Breast epithelium (tissue), 4 donors: ENCODE measurements at places on chromosomes 13 and 19. TPM values are rescaled to one million over a fixed set of nuclear protein-coding genes. Genes with fewer than 3 reads are reported as not detected.

DNA sequence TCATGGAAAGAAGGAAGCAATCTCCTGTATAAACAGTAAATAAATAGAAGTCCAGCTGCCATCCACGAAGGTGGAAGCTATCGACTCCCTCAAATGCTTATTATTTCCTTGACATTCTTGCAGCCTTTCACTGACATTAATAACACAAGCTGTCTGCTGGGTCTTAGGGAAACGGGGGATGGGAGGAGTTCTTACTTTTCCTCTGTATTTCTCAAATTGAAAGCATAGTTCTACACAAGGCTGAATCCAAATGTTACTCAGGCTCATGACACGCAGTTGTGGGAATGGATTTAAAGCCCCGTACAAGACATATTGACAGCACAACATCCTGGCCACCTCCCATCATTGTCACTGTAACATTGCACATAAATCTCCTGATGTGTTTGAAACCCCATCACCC is 4.0 kb downstream of the SERPINE3 start:
- no peak overlapping the region for H3K4me3 ChIP-seq
- no peak for DNase-seq
- H3K4me1 ChIP-seq: no peaks in the 10 kb centered on the region
- no peak overlapping the region for H3K27ac ChIP-seq

- H3K4me1 ChIP-seq: no peaks in the 10 kb centered on the region
- H3K27ac ChIP-seq: no peak overlapping the region
- H3K27me3 ChIP-seq: no peaks in the 10 kb centered on the region
- no peaks in the 10 kb centered on the region for H3K36me3 ChIP-seq
- H3K4me3 ChIP-seq: no peak overlapping the region
- DNase-seq: no peak
Measured at GRCh38 chr13:86098511-86098910, 299.3 kb upstream of the SLITRK6 start.

DNA sequence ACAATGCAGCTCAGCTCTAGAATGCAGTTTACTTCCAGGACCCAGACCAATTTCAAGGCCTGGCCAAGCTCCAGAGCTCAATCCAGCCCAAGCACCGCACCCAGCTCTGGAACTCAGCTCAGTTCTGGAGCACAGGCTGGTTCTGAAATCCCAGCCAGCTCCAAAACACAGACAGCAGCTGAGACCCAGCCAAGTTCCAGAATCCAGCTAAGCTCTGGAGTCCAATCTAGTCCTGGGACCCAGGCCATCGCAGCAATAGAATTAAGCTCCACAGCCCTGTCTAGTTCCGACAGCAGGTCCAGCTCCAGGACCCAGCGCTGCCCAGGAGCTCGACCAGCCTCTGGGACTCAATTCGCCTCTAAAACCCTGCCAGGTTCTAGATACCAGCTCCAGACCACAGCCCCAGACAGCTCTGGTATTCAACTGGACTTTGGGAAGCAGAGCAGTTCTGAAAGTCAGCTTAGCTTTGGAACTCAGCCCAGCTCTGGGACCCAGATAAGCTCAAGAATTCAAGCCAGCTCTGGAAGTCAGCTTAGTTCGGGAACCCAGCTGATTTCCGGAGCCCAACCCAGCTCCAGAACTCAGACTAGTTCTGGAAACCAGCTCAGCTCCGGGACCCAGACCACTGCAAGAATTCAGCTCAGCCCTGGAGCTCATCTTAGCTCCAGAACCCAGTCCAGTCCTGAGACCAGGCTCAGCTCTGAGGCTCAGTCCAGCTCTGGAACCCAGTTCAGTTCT is 6.8 kb downstream of the GIPC3 start:
- no peaks in the 10 kb centered on the region for H3K27me3 ChIP-seq
- H3K27ac ChIP-seq: no peak overlapping the region
- no peaks in the 10 kb centered on the region for H3K4me1 ChIP-seq

- no peak for DNase-seq
- H3K27ac ChIP-seq: no peak overlapping the region
- H3K36me3 ChIP-seq: no peaks in the 10 kb centered on the region
- H3K4me3 ChIP-seq: no peak overlapping the region
Measured at GRCh38 chr13:74266861-74267260, 132.7 kb upstream of the KLF12 start.

DNA sequence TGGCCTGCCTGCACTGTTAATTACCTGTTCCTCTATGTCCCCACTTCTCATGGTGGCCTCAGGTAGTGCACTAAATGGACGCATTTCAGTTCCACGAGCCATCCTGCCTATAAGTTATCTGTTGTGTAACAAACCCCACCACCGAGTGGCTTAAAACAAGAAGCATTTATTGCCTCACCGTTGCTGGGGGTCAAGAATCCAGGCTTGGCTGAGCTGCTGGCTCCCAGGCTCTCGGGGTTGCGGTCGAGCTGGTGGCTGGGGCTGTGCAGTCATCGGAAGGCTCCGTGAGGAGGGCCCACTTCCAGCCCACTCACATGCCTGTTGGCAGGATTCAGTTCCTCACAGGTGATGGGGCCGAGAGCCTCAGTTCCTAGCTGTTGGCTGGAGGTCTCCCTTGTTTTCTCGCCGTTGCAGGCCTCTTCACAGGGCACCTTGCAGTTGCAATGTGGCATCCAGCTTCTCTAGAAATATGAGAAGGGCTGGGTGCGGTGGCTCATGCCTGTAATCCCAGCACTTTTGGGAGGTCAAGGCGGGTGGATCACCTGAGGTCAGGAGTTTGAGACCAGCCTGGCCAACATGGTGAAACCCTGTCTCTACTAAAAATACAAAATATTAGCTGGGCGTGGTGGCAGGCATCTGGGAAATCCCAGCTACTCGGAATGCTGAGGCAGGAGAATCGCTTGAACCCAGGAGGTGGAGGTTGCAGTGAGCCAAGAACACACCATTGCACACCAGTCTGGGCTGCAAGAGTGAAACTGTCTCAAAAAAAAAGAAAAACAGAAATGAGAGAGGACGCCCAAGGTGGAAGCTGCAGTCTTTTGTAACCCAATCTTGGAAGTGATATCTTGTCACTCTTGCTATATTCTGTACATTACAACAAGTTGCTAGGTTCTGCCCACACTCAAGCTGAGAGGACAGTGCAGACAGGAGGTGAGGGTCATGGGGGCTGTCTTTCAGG is 6.5 kb upstream of the PTOV1 start:
- no peak overlapping the region for H3K27ac ChIP-seq
- H3K36me3 ChIP-seq: no peaks in the 10 kb centered on the region
- H3K4me1 ChIP-seq: no peaks in the 10 kb centered on the region

GRCh38 chr19:1269065-1269477 is at the start of gene CIRBP:
Gene CIRBP (plus strand): TSS chr19:1269332. CDS start chr19:1270934, 1,602 bp downstream.
- peaks cover 5% of the 10 kb centered on the region for H3K36me3 ChIP-seq
- H3K27me3 ChIP-seq: no peaks in the 10 kb centered on the region
- peak within 1 kb of the TSS; percentile 99 for H3K27ac ChIP-seq
- H3K4me1 ChIP-seq: peaks cover 42% of the 10 kb centered on the region
- H3K4me3 ChIP-seq: peak within 1 kb of the TSS; percentile 78

- no peak overlapping the region for H3K4me3 ChIP-seq
- peaks cover 11% of the 10 kb centered on the region for H3K36me3 ChIP-seq
- peak overlapping the region; percentile 97 for H3K27ac ChIP-seq
- DNase-seq: no peak
Measured at GRCh38 chr19:1257475-1258162, 9.2 kb downstream of the MIDN start.

The C13orf42 gene
- total RNA-seq: not detected

The ZNF784 gene
- 4.9 TPM for total RNA-seq
